ENCODE measurements at places on chromosomes 11 and 22.

- DNase-seq, result no peak
These were observed 63.8 kb upstream of the THY1 start for GRCh38 chr11:119486691-119487259.

GRCh38 chr11:72426103-72426757 is 8.1 kb downstream of the CLPB start:
- no peak for DNase-seq

DNA sequence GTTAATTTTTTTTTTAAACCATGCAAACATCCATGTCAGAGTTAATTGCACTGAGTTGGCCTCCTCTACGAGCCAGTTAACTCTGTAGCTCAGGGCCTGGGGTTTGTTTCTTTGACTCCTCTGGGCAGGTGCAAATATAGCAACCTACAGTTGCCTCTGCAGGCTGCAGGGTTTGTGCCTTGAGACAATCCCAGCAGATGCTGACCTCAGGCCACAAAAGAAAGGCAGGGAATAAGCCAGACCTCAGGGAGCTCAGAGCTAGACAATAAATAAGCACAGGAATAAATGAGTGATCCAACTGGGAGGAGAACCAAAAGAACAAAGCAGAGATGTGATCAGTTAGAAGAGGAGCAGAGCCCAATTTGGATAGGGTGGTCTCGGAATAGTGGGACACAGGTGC is 390.8 kb downstream of the SHANK2 start:
- DNase-seq, result no peak

DNA sequence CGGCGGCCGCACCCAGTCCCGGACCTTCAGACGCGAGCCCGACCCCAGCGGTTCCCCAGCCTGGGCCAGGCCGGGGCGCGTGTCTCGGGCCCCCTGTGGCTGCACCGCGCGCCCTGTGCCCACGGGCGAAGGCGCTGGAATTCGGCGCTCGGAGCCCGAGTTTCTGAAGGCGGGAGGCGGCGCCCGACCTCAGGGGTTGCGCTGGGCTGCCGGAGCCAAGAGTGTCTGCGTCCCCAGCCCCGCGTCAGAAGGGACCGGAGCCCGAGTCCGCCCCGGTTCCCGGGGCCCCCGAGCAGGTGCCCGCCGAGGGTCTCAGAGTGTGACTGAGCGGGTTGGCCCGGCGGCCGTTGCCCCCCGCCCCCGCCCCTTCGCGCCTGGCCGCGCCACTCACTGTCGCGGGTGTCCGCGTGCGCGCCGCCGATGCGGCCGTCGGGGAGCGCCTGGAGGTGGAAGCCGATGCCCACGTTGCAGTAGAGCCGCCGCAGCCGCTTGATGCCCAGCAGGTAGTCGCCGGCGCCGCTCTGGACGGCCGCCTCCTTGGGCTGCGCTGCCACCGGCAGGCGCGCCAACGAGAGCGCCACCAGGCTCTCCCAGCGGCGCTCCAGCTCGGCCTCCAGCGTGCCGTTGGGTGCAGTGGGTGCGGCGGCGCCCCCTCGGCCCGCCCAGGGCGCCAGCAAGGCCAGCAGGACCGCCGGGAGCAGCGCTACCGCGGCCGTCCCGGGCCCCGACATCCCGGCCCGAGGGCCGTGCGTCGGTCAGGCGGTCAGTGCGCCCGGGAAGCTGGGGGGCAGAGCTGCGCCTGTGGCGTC is 583 bp downstream of the FGF4 start:
- DNase-seq, result no peak

- no peak for DNase-seq
These were observed 103.7 kb downstream of the LRRC32 start for GRCh38 chr11:76566811-76567210.

Data from smooth muscle cell of the brain vasculature (primary cell).